ENCODE measurements at places on chromosomes 3 and 15.

- DNase-seq = no peak
Observed at GRCh38 chr3:55854494-55854893, 367.4 kb upstream of the WNT5A start.

GRCh38 chr3:164113371-164114332 is 964.6 kb downstream of the SI start:
- no peak for DNase-seq

GRCh38 chr3:2653706-2654105 is 456.5 kb downstream of the IL5RA start:
- DNase-seq = no peak

DNA sequence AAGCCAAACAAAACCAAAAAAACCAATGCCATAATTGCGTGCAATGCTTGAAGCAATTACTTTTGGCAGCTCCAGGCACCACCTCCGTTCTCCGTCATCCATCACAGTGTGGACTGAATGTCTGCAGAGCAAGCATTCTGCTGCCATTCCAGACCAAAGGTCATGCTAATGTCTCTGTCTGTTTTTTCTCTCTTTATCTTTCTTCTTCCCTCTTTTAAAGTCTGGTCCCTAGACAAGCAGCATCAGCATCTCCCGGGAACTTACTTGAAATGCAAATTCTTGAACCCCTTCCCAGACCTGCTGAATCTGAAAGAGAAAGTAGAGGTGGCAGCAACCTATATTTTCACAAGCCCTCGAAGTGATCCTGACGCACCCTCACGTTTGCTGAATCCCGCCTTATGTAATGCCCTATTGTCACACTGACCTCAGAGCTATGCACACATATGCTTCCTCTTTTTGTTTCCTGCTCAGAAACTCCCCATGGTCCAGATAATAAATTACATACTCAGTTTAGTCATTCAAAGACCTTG is 297.3 kb upstream of the PROK2 start:
- peak; percentile 79 for DNase-seq

GRCh38 chr15:89307046-89307587 is 27.5 kb downstream of the POLG start:
- no peak for DNase-seq
